Stimulated activated CD8-positive, alpha-beta memory T cell treated with anti-CD3 and anti-CD28 coated beads, Interleukin-4, amount 100 ng/mL, for 24 hours (primary cell): ENCODE measurements at places on chromosomes 5 and 9.

DNA sequence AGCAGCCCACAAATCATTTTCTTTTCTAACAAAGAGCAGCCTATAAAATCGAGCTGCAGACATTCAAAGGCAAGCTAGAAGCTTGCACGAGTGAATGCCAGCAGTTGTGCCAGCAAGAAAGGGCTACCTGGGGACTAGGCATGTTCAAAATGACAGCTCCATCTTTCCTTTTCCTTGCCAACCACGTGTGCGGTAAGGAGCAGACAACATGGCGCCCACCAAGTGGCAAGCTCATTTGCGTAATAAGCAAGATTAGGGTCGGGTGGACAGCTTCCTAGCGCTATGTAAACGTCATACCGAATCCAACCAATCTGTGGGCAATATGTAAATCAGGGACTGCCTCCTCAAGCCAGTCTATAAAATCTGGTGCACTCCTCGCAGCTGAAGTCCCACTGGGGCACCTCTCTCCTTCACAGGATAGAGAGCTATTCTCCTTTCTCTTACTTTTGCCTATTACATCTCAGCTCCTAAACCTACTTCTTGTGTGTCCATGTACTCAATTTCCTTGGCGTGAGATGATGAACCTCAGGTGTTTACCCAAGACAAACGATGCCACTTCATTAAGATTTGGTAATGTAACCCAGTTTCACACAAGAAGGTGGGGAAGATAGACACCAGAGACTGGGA is 22.5 kb upstream of the SPARC start:
- no peak for DNase-seq

DNA sequence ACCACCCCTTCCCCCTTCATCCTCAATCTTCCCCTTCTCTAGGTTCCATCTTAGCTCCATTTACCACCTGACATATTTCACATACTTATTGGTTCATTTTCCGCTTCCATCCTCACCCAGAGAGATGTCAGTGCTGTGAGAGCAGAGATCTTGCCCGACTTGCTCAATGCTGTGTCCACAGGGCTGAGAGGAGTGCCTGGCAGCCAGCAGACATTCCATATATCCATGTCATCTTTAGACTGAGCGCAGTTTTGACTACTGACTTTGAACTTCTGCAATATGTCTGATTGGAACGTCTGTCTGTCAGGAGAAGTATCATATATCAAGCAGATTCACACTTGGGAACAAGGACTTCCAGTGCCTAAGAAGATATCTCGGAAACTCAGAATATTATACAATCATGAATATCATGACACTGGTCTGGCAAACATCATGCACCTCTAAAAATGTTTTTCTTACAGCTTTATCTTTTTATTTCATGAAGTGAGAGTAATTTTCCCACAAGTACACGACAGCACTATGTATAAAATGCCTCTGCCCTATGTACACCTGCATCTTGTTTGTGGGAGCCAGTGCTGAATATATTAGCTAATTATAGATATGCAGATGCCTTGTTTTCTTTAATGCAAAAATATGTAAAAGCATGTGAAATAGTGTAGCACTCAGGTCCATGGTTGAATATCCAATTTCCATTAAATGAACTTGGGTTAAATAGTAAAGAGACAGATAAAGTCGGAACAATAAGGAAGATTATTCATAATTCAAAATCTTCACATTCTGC is 454.0 kb upstream of the DAP start:
- no peak for DNase-seq

DNA sequence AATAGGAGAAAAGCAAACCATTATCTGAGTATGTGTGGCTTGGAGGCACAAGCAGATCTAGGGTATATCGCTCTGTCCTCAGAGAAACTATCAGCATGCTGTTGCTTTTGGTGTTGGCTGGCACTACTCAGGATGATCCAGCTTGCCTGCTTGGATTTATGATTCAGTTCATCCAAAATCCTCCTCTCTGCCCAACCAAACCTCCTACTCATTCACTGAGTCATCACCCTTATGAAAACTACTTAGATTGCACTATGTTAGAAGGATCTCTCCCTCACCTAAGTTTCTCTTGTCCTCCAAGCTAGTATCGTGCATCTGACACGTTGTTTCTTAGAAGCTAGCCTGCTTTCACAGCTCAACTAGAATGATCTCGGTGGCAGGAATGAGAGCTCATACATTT is 14.2 kb upstream of the ZBED3 start:
- DNase-seq, result no peak

DNA sequence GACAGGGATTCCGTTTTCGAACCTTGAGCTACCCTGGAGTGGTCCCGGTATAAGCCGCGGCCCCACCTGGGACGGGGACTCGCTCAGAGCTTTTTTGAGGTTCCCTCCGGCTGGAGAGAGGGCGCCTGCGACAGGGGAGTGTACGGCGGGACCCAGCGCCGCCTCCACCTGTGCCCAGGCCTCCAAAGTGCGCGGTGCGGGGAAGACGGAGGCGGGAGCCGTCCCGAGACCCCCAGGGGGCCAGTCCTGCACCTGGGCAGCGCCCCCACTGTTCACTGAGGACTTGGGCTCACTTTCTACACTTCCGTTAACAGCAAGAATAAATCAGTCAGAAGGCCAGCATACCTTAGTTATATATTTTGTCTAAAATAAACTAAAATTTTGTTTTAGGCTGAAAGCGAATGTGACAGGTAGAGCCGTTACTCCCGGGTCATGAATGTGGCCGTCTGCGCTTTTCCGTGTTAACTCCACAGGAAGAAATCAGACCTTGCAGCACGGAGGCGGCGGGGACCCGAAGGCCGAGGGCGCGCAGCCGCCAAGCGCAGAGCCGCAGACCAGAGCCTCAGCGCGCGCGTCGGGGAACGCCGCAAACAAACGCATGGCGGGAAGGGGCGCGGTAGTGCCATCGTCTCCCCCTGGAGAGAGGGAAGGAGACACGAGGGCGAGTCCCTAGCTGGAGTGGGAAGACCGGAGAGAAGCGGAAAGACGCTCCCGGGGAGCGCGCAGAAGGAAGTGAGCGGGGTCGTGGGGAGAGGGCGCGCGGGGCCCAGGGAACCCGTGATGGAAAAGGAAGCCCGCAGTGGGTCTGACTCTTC is 14.1 kb downstream of the TRIM7 start:
- DNase-seq, result no peak

DNA sequence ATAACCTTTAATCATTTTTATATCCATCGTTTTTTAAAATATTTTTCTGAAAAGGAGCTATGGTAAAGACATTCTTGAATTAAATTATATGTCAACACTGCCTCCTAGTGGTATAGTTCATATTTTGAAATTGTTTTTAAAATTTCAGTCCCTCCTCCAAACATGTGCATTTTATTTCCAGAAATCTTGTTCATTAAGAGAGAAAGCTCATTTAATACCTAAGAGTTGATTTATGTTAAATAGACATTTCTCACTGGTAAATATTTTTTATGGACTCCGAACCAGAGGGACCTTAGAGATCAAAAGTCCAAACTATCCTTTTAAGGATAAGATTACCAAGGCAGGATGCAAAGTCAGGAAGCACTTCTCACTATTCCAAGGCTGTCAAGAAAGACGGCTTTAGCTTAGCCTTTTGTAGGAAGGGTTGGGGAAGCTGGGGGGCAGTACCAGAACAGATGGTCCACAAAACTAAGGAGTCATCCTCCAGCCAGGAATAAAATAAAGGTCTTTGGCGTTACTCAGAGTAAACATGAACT is 21.6 kb downstream of the BHMT start:
- DNase-seq, result no peak

DNA sequence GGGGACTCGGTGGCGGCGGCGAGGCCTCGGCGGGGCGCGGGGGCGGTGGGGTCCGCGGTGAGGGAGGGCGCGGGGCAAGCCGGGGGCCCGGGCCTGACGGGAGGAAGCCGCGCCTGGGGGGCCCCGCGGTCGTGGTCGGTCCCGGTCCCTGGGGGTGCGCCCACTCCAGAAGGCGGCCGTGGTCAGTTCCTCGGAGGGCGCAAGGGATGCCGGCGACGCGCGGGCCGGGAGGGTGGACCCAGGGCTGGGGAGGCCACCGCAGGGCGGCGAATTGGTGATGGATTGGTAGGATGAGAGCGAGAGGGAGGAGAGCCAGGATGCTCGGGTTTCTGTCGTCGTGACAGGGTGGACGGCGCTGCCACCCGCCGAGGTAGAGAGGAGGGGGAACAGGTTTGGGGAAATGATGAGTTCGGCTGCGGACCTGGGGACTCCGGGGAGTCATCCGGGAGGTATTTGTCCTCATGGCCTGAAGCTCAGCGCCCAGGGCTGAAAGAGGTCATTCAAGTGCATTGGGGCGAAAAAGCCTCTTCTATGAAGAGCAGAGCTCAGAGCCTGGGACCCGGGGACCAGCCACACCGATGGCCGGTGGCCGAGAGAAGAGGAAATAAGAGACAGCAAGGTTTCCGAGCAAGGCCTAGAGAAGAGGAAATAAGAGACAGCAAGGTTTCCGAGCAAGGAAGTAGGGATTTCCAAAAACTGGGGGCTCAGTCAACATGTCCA is 557 bp downstream of the GNG10 start:
- peak; percentile 7 for DNase-seq

GRCh38 chr9:21268347-21268657 is 28.5 kb upstream of the IFNA14 start:
- DNase-seq, result no peak

DNA sequence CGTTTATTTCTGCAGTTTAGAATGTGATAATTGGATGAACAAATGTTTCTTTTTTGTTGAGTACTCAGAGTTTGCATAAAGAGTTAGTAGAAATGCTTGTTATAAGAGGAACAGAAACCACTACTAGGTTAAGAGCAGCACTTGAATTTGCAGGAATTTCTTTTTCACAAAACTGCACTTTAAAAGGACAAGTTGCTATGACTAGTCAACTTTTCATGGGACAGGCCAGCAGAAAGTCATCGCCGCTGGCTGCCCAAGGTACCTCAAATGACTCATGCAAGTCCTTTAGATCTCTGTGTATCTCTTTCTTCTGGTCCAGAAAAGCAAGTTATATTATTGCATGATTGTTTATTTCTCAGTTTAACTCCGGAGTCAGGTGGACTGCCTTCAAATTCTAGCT is 97.3 kb upstream of the HMHB1 start:
- DNase-seq, result no peak
